ENCODE measurements at places on chromosomes 16 and 17.
A peak's percentile ranks its signal among the peaks of the same experiment; 100 is the strongest.

GRCh38 chr17:15039366-15039765 lies 225.8 kb downstream of the PMP22 start:
- DNase-seq = no peak

DNA sequence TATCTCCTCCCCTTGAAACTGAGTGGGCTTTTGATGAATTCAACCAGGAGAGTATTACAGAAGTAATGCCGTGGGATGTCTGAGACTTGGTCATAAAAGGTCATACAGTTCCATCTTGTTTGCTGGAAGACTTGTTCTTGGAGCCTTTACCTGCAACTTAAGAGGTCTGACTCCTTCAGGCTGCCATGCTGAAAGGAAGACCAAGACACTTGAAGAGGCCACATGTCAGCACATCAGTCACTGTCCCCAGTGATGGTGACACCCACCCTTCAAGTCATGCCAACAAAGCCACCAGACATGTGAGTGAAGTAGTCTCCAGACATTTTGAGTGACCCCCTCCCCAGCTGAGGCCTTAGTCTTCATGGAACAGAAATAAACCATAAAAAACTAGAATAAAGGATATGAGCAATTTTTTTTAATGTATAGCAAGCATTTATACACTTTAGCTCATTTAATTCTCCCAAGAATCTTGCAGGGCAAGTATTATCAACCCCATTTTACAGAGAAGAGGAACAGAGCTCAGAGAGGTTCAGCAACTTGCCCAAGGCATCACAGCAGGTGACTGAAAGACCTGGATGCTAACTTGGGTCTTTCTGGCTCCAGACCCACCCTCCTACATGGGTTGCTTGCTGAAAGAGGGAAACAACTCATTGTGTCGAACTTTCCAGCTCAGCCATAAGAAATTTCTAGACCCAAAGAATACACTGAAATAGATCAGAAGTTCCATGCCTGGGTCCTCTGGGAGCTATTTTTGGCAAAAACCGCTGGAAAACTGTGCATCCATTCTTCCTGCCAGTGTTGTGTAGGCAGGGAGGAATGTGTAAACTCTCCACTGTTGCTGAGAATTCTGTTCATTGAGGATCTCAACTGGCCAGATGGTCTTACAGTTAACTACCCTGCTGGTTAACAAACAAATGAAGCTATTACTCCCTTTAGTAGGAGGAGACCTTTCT lies 38.1 kb downstream of the SOCS1 start:
- DNase-seq = no peak

- DNase-seq = no peak
Observed at GRCh38 chr17:53818929-53819328, 3.8 kb upstream of the KIF2B start.

- no peak for DNase-seq
Observed at GRCh38 chr16:66651965-66652364, 44.6 kb downstream of the CMTM4 start.

GRCh38 chr17:39404542-39405378 lies 3.3 kb upstream of the FBXL20 start:
- DNase-seq = peak; percentile 45

DNA sequence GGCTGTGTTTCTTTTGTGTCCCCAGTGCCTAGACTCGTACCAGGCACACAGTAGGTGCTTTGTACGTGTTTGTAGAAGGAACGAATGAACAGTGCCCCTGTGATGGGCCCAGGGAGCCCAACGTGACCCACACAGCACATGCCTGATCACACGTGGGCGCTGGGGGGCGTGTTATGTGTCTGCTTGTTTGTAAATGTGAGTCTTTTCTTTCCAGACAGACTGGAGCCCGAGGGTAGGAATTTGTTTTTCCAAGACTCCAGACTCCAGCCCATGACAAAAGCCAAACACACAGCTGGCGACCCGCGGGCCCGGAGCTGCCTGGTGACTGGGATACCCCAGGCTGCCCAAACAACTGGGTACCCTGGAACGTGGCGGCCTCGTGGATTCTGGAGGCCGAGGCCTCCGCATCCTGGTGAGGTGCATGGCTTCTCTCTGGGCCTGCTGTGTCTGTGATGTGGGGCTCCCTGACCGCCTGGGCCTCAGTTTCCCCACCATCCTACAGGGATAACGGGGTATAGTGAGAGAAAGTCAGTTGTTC lies 14.9 kb upstream of the CBFA2T3 start:
- no peak for DNase-seq

DNA sequence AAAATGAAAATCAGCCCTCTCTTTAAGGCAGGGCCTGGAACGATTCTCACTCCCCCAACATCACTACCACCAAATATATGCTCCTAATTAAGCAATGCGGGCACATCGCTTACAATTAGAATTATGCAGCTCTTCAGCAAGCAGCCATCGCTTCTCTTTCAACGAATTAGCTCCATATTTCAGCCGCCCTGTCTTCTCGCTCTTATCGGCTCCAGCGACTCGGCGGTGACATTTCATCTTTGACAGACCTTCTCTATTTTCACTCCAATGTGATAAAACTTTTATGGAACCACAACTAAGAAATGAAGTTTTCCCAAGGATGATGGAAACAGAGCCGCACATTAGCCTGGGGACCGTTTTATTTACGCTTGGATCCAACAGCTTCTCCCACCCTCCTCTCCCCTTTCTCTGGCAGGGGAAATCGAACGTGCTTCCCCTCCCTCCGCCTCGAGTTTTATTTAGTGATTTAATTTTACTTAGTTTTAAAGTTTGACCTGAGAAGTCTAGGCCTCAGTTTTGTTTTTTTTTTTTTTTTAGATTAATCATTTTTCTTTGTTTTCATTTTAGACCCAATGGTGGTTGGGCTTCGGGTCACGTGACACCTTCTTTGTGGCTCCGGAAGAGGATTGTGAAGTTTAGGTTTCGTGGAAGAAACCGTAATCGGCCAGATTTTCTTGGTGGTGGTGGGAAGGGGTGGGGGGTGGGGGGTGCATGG lies 3.1 kb upstream of the HOXB2 start:
- no peak for DNase-seq

DNA sequence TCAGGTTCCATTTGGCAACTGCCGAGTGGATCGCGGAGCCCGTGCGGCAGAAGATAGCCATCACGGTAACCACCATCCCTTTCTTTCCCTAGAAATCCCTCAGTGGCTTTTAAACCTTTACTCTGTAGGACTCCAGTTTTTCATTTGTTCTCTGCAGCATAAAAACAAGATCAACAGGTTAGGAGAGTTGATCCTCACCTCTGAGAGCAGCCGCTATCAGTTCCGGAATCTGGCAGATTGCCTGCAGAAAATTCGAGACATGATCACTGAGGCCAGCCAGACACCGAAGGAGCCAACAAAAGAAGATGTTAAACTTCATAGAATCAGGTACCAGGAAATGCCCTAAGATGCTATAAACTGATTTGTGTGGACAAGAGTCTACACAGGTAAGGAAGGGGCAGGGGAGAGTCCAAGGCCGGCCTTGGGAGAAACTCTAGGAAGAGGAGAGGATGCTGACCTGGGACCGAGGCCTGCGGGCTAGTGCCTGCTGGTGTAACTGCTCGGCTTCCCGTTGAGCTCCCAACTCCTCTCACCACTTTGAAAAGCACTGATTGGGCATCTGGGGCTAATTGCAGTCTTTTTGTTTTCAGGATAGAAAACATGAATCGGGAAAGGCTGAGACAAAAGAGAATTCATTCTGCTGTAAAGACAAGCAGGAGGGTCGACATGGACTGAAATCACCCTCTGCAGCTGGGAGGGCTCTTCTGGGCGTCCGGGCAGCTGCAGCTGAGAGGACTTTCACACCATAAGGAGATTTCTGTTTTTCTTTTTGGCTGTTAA lies 8.1 kb downstream of the MRPL58 start:
- DNase-seq = no peak

DNA sequence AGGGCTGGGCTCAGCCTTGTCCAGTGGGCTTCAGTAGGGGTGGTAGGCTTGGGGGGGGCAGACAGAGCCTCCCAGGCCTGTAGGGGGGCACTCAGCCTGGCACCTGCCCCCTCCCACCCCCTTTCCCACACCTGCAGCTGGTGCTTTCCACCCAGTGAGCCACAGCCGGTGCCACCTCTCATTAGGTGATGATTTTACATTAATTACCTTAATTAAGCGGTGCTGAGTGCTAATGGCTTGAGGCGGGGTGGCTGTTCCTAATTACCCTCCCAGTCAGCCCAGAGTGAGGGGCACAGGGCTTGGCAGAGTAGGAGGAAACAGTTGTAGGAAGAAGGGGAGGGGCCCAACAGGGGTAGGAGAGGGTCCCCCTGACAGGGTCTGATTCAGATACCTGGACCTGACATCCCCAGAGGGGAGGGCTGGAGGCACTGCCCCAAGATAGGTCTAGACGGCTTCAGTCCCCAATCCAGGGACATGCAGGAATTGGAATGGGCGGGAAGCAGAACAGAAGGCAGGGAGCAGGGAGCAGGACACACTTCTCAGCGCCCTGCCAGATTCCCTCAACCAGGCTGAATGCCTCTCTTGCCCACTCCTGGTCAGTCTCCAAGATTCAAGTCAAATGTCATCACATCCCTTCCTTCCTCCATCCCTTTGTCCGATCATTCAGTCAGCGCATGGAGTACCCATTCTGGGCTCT lies 26.5 kb upstream of the PHF12 start:
- no peak for DNase-seq

Measured in kidney glomerular epithelial cell (primary cell).